ENCODE measurements at places on chromosomes 2 and 18. TPM values are rescaled to one million over a fixed set of nuclear protein-coding genes. Genes with fewer than 3 reads are reported as not detected.

The KCNF1 gene
- total RNA-seq = 2.3 TPM

The ABCB11 gene
- total RNA-seq = 0.18 TPM

The NTSR2 gene
- total RNA-seq = not detected

The CD207 gene
- total RNA-seq = not detected

The GIGYF2 gene
- 35.2 TPM for total RNA-seq

The CD302 gene
- 8.2 TPM for total RNA-seq

The KCNS3 gene
- total RNA-seq = 13.0 TPM

The SLC14A1 gene
- 0.34 TPM for total RNA-seq

The TCF7L1 gene
- total RNA-seq = 6.8 TPM

The LYG2 gene
- total RNA-seq = not detected

The RAB6D gene
- not detected for total RNA-seq

The ANKAR gene
- 1.2 TPM for total RNA-seq

DNA sequence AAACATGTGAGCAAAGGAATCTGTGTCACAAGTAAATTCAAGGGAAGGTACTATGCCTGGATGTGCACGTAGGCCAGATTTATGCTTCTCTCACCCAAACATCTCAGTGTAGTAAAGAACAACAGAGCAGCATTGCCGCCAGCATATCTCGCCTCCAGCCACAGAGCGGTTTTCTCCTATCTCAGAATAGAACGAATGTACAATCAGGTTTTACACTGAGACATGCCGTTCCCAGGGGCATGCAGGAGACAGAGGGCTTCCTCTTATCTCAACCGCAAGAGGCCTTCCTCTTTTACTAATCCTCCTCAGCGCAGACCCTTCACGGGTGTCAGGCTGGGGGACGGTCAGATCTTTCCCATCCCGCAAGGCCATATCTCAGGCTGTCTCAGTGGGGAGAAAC, 175.3 kb downstream of the RPIA start:
- DNase-seq = no peak

DNA sequence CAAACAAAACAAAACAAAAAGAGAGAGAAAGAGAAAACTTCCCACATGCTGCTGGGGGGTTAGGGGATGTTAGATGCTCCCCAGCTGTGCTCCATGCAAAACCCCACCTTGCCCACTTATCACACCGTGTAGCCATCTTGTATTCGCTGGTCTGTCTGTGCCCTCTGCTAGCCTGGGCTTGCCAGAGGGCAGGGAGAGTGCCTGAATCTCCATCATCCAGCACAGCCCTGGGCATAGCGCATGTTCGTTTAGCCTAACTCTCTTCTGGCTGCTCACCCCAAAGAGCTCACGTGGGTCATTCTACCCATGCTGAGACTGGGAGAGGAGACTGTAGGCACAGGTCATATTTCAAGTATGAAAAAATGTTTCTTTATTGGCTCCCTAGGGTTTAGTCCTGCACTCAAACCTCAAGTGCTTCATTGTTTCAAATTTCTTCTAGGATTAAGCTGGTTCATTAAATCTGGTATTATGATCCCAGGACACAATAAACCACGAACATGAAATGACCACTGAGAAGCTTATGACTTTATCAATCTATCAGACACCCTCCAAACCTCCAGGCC, 100.5 kb downstream of the KCNF1 start:
- no peak for DNase-seq

- no peak for DNase-seq
These were observed 3.1 kb downstream of the COL3A1 start for GRCh38 chr2:188977317-188977716.

DNA sequence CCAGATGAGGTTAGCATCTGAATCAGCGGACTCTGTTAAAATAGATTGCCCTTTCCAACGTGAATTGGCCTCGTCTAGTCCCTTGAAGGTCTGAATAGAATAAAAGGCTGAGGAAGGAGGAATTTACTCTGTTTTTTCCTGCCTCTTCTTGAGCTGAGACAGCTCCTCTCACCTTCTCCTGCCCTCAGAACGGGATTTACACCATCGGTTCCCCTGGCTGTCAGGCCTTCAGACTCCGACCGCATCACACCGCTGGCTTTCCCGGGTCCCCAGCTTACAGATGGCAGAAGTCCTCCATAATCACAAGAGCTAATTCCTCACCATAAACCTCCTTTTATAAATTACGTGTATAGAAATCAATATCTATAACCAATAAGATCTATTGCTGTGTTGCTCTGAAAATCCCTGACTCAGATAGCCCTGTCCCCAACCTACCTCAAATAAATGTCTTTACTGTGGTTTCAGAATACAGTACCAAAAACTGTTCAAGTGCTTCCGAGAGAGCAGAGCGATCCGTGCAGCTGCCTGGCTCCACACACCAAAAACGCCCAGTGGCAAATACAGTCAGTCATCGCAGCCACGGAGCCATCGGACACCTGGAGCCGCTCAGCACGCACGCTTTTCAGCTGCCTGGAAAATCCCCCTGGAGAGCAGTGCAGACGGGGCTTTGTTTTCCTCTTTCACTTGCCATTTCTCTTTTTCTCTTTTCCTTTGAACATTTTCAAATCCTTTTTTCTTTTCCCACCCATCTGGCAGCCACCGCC, 196.9 kb downstream of the NRP2 start:
- no peak for DNase-seq

DNA sequence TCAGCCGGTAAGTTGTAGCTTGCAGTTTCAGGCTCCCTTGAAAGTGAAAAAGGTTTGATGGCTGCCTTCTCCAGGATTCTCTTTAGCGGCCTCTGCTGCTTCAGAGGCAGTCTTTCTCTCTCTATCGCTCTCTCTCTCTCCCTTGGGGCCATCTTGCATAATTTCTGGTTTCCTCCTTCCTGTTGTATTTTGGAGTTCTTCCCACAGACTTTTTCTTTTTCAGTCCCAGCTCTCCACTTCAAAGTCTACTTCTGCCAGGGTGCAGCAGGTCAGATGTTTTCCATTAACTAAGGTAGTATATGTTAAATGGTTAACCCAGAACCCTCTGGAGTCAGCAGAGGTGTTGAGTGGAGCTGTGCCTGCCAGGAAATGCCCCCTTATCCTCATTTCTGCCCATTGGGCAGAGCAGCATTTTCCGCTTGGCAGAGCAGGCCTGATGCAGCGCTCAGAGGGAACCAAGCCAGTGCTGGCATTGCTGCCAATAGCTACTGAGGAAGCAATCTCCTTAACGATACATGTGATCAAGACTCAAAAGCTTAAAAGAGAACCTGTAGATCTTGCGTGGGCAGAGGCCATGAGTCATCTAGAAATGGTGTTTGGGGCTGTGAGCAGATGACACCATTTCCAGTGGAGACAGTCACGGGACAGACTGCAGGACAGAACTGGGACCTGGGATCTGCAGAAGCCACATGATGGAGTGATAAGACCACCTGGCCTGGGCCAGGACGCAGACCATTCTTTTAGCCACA, 20.8 kb downstream of the DBI start:
- DNase-seq = no peak

DNA sequence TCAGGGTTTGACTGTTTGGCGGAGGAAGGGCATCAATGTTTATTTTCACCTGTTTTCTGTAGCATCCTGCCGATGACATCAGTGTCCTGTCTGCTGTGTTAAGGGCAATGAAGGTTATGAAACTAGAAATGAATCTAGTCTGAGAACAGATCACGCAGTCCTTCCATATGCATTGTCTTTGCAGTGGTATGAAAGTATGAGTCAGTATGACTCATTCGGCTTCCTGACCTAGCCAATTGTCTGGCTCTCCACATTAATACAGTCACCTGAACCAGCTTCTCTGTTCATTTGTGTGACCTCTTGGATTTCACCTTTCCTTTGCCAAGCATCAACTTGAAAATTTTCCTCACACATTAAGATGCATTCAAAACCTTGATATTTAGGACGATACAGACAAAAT, 353.8 kb downstream of the RND3 start:
- DNase-seq = peak; percentile 97

- DNase-seq = peak; percentile 77
These were observed 1.2 kb downstream of the CFLAR start for GRCh38 chr2:201116959-201117734.

DNA sequence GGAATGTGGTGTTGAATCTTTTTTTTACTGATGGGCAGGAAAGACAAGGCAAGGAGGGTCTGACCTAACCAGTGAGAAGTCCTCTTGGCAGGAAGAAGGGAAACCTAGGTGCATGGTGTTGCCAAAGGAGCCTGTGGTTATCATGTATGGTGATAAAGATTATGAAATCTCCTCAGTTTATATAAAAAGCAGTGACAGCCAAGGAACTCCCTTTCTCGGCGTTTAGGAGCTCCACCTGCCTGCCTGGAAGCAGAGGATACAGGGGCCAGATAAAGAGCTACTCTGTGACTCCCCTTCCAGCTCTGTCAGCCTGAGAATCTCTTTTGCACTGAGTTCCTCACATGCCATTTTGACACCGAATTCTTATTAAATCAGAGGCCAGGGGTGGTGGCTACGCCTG, 26.1 kb downstream of the COLEC12 start:
- no peak for DNase-seq

DNA sequence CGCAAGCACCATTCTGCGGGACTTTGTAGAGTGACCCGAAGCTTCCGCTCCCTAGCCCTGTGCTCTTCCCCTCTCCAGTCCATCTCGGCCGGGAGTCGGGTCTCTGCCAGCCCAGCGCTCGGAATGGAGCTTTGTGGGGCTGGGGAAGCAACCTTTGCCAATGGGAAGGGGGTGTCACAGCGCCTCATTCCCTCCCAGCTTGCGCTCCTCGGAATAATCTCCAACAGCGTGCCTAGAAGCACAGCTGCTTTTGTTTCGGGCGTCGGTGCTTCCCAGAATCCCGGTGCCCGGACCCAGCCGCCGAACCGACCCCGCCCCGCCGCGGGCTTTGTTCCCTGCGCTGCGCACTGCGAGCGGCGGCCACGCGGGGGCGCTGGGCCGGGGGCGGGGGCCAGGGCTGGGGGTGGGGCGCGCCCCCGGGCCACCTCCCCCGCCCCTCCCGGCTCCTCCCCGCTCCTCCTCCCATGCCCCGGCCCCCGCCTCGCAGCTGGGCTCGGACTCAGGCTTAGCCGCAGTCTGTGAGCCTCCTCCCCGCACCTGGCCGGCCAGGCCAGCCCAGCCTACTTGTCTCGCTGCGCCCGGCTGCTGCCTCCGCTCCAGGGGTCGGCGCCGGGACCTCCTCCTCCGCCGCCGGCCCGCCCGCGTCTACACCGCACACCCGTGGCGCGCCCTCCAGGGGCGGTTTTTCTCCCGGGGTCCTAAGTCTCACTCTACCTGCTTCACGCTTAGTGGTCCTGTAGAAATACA, 77.7 kb upstream of the SMAD2 start:
- DNase-seq = no peak

DNA sequence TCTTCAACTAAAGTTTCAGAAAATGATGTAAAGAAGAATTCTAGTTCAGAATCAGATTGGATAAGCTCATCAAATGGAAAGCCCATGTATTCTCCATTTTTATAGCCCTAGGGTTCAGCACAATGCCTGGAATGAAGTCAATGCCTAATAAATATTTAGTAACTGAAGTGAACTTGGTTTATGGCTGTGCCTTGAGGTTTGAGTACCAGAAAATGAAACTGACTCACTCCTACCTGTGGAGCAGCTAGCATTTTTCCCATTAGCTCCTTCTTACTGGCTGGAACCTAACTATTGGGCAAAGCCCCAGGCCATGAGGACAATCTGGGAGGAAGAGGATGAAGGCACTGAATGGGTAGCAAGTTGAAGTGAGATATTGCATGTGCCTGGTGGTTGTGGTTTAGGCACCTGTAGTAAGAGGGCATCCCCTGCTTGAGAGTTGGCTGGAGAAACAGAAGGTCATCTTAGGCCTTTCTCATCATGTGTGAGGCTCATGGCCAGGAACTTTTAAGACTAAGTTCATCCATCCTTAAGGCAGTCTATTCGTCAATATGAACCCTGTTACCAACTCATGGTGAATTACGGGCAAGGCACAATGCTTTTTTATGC, 85.0 kb upstream of the LYPD1 start:
- no peak for DNase-seq

DNA sequence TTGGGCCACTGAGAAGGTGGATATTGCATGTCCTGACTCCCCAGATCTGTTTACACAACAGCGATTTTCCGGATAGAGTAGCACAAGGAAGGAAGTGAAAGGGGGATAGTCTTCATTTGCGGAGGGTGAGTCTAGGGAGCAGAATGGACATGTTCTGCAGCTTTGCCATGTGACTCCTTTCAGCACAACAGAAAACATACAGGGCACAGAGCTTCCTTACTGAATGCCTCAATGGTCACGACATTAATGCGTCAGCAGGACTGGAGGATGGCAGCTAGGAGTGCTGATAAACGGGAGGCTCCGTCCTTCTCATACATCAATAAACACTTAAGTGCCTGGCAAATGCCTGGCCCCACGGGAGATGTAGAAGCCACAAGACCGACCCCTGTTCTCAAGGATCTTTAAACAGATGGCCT, 163.0 kb downstream of the FAM210A start:
- DNase-seq = no peak

- DNase-seq = no peak
These were observed 496.1 kb upstream of the RAB6C start for GRCh38 chr2:129483366-129483765.

GRCh38 chr2:31163011-31163539, 24.8 kb upstream of the GALNT14 start:
- no peak for DNase-seq

GRCh38 chr2:57314682-57315081, 731.9 kb upstream of the VRK2 start:
- DNase-seq = no peak

- no peak for DNase-seq
These were observed 28.1 kb downstream of the CAVIN2 start for GRCh38 chr2:191818725-191819350.

DNA sequence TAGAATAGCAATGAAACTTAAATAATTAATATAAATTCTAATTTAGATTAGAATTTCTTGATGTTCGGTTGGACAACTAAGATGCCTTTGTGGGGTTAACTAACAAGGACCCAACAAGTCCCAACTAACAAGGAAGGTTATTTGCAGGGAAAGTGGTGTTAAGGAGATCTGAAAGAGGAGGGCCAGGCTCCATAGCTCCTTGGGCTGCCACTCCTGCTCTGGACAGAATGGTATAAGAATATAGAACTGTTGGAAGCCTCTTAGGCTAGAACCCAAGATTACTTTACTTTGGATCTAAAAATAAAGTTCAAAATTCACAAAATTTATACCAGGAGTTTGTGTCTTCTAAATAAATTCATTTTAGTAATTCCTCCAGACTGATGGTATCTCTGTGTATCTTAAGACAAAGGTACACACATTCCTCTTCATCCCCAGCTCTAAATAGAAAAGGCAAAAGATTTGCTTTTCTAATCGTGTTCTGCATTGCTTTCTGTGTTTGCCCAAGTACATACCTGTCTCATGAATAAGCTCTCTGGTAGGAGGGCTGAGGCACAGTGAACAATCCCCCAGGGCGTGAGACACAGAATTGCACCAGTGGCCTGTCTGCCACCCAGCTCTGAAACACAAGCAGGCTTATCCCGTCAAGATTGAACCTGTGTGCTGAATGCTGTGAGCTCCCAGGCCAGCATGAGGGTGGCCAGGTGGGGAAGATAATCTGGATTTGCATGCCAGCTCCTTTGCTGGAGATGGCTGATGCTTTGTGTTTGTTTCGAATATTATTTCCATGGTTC, 176.0 kb downstream of the ACKR3 start:
- DNase-seq = no peak

DNA sequence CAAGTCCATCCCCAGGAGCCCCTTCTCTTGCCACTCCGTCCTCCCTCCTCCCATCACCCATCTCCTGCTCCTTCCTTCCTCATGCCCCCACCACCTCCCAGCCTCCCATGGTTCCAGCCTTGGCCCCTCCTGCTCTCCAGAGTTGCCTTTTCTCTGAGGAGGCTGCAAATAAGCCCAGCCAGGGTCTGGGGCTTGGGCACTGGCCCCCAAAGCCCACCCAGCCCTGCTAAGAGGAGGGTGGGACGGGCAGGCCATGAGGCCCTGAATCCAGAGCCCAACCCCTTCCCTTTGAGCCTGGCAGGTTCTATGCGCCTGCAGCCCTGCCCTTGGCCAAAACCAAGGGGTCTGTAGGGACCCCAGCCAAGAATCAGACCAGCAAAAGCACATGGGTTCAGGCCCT, 71.6 kb downstream of the STPG4 start:
- DNase-seq = no peak
